ENCODE measurements at places on chromosomes 3 and 15.

- no peak for DNase-seq
Measured at GRCh38 chr15:57549935-57550334, 41.8 kb upstream of the MYZAP start.

DNA sequence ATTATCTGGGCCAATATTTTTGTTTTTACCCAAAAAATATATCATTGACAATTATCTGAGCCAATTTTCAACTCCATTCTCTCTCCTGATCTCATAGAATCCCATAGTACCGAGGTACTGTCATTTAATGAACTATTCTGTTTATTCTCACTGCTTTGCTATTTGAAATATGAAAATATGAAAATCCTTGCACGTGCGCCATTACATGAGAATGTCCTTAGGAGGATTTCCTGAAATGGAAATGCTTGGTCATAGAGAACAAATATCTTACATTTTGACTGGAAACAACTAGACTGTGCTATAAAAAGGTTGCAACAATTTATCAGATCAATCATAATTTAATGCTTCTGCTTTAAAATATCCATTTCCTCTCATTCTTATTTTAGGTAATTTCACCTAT lies 18.3 kb downstream of the FRMD4B start:
- DNase-seq: peak; percentile 54

- DNase-seq: peak; percentile 67
Measured at GRCh38 chr3:148023994-148024393, 614.8 kb downstream of the ZIC1 start.

- DNase-seq: no peak
Measured at GRCh38 chr15:68203486-68203885, 1.6 kb downstream of the CALML4 start.

DNA sequence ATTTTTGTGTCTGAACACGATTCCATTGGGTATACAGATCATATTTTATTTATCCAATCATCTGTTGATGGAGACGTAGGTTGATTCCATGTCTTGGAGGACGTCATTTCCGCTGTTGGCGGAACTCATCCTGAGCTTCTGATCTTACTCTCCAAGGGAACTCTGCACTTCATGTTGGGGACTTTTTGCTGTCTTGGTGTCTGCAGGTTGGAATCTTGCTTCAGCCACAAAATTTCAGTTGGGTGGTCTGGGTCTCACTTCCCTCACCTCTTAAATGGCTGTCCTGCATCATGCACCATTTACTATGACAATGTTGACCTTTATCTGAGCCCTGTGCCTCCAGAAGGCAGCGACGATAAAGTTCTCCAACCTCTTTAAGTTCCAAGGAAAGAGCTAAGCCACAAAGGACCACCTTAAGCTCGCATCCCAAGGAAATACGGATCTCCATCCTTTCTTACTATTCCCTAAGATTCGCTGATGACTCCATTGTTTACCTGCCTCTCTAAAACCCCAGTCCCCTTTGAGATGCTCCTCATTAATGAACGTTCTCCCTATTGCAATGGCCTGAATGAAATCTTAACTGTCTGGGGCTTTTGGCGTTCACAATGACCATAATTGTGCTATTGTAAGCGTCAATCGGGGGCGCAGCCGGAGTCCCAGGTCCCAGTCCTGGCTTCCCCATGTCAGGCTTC lies 23.1 kb upstream of the RNU6-1 start:
- DNase-seq: no peak
